ENCODE measurements at places on chromosomes 16 and 17.

DNA sequence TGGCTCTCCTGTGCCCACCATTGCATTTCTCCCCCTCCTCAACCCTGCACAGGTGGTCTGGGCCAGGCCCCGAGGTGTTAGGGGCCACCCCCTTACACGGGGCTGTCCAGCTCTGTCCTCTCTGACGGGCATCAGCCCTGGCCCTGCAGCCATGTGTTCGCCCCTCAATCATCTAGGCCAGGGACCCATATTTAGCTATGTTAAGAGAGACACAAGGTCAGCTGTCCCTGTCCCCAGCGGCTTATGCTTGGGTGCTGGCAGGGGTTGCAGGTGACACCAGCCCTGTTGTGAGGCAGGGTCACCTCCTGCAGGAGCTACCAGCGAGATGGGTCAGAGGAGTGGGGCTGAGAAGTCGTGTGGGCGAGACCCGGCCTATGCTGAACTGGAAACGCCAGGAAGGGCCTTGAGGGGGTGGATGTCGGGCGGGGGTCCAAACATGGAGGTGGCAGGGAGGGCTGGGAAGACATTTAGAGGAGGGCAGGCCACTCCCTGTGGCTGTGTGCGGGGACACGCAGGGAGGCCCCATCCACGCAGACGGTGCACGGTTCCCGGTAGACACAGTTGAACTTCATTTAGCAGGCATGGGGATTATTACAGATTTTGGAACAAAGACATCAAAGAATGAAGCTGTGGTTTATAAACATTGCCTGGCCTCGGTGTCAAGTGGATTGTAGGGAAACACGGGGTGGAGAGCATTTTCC is 133.2 kb upstream of the CHMP6 start:
- DNase-seq, result no peak

GRCh38 chr16:58121132-58121531 is 8.0 kb downstream of the CFAP20 start:
- no peak for DNase-seq

- DNase-seq, result peak; percentile 80
Measured at GRCh38 chr16:27314161-27314723, 468 bp downstream of the IL4R start.

- DNase-seq, result no peak
Measured at GRCh38 chr17:35797918-35798317, 2.5 kb upstream of the MMP28 start.
